ENCODE measurements at places on chromosomes 12 and 14.

DNA sequence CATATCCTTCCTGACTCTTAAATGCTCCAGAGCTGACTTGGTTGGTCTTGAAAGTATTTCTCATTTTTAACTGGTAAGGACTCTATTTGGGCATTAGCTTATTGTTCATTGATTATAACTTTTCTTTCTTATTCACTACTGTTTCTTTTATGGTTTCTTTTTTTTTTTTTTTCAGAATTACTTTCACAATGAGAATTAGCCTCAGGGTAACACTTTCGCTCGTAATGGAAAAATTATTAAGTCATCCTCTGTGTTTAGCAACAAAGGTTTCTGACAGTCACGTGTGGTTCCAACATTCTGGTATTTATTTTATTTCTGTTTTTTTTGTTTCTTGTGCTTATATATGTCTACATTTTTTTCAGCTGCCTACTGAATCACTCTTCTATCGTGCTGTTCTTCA is 80.0 kb downstream of the METTL25 start:
- no peak for DNase-seq

GRCh38 chr12:82800185-82800584 is 113.5 kb downstream of the TMTC2 start:
- DNase-seq = no peak

- no peak for DNase-seq
These were observed 16.7 kb downstream of the CNIH1 start for GRCh38 chr14:54424479-54424901.

- no peak for DNase-seq
These were observed 440.6 kb upstream of the CCDC196 start for GRCh38 chr14:66045572-66046021.

DNA sequence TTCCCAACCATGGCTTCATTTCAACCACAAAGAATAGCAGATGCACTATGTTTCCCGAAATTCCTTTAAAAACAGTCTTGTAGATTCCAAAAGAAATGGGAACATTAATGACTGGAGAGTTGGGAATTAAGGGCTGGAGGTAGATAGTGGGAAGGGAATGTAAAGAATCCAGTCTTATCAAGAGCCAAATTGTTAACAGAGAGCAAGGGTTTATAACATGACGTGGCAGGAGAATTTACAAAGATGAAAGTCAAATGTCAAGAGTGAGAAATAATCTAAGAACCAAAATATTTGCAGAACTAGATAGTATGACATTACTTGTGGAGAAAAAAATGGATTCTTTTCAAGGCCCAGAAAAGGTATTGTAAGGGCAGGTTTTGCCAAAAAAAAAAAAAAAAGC is 200.9 kb downstream of the GRIN2B start:
- DNase-seq = no peak

GRCh38 chr12:76356071-76356470 is 7.9 kb upstream of the BBS10 start:
- DNase-seq = no peak

DNA sequence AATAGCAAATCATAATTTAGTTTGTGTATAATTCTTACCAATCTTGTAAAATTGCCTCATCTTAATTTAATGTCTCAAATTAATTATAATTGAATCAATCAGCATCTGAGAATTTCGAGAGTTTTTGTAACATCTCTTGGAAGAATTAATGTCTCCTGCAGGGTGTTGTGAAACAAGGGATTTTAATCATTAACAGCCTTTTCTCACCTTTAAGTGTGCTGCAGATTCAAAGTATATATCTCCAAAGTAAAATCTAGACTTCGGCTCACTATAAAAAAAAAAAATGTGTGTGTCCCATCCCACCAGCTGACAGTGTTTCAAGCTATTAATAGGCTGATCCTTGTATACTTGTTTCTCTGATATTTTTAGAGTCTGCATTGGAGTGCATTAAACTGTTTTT is 603.1 kb downstream of the ETNK1 start:
- DNase-seq = no peak

DNA sequence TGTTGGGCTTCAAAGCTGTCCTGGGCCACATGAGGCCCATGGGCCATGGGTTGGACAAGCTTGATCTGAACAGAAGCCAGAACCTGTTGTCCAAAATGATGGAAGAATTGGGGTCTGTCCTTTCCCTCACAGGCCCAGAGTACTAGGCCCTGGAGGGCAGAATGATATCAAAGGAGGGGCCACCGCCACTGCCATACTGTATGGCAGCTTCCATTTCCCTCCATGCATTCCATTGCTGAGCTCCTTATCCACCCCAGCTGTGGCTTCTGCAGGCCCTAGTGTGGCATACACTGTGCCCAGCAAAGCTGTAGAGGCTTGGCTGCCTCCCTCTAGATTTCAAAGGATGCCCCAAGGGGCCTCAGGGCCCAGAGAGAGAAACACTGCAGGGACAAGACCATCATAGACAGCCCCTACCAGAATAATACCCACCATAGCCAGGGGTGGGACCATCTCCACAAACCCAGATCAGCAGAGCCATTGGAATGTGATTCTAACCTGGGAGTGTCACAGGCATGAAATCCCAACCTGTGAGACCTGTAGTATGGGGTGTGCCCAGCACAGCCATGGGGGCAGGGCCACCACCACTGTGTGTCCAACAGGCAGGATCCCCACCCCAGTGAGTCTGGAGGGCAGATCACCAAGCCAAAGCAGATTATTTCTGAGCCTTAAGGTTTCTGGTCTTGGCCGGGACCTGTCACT is 61.4 kb upstream of the BEGAIN start:
- no peak for DNase-seq

GRCh38 chr14:29738950-29739349 is 188.7 kb downstream of the PRKD1 start:
- no peak for DNase-seq

DNA sequence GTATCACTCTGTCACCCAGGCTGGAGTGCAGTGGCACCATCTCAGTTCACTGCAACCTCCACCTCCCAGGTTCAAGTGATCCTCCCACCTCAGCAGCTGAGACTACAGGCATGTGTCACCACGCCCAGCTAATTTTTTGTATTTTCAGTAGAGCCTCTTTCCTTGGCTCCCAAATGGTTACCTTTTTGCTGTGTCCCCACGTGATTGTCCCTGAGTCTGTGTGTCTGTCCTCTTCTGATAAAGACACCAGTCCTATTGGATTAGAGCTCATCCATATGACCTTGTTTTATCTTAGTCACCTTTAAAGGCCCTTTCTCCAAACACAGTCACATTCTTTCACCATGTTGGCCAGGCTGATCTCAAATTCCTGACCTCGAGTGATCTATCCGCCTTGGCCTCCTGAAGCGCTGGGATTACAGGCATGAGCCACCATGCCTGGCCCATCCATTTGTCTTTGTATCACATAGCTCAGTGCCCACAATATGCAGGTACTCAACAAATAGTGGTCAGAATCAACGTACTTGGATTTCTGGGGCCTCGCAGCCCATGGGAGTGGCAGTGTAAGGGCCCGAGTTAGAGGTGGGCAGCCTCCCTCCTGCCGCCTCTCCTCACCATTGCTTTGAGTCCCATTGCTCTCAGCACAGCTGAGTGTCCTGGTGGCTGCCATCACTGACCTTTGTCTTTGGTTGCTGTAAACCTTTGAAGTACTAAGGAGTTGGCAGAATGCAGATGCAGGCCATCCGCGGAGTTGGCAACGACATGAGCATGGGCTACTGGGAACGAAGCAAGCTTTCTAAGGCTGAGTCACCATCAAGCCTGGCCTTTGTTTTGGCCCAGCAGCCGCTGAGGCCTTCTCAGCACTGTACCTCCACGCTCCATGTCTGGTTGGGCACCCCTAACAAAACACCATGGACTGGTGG is 9.3 kb downstream of the TPCN1 start:
- no peak for DNase-seq

DNA sequence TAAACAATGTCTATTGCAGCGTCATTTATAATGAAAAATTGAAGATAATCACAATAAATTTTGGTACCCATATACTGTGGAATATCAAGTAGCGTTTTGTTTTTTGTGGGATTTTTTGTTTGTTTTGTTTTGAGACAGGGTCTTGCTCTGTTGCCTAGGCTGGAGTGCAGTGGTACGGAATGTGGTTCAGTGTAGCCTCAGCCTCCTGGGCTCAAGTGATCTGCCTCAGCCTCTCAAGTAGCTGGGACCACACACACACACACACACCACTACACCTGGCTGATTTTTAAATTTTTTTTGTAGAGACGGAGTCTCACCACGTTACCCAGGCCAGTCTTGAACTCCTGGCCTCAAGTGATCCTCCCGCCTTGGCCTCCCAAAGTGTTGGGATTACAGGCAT is 6.6 kb downstream of the ZNF664 start:
- no peak for DNase-seq

DNA sequence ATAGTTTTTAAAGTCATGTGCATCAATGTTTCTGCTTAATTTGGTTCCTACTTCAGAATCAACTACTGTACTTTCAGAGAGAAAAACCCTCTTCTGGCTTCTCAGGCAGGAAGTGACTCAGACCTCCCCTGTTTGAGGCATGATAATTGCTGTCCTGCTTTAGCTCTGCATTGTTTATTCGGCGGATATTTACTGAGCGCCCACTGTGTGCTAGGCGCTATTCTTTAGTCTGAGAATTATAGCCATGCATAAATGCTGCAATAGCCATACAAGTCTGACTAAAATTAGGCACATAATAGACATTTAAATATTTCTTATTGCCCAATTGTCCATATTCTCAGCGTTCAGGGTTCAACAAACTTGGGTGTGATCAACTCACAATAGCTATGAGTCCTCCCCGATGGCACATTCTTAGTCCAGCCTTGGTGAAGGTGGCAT is 6.1 kb upstream of the AMIGO2 start:
- DNase-seq = no peak

- no peak for DNase-seq
These were observed 78.5 kb downstream of the MYRFL start for GRCh38 chr12:69903548-69903947.

DNA sequence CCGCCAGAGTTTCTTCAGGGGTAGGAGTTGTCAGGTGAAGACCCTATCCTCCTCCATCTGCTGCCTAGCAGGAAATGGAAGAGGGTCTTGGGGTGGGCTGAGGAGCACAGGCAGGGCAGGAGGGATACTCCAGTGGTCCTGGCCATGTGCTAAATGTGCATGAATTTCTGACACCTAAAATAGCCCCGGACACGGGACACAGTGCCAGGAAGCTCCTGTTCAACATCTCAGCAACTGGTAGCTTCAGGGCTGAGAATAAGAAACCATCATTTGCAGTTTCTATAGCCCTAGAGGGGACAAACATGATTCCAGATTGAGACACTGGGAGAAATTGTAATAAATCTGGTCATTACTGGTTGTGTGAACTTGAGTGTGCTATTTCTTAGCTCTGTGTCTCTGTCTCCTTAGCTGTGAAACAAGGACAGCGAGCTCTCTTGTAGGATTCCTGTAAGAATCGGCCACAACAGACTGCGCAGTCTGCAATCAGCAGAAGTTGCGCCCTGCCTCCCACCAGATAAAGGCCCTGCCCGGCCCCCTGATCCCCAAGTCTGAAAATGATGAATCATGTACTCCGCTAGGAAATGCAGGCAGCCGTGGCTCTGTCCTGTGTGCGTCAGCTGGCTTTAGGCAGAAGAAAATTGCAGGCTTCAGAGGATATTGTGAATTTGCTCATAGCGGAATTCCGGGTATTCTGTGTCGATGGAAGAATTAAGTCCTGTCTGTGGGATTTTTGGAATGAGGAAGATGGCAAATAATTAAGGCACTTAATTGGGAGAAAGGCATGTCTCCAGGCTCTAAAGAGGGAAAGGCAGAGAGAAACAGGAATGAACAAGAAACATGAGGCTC is 35.2 kb upstream of the MEG3 start:
- no peak for DNase-seq

DNA sequence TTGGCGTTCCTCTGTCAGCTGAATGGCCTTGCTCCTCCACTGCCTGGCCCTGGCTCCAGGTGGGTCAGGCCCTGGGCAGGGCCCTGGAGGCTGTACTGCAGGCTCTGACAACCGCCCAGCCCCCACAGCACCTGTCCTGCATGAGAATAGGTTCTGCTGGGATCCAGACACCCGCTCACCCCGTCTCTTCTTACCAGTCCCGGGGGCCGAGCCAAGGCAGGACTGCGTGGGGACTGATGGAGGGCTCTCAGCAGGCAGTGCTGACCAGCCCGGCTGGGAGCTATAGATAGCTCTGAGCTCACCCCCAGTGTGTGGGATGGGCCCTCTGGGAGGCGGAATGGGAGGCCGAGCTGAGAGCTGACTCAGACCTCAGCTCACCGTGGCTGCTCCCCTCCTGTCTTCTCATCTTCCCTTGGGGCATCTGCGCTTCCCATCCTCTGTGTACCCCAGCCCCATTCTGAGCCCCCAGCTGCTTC is 39.6 kb downstream of the TEAD4 start:
- DNase-seq = peak; percentile 64

DNA sequence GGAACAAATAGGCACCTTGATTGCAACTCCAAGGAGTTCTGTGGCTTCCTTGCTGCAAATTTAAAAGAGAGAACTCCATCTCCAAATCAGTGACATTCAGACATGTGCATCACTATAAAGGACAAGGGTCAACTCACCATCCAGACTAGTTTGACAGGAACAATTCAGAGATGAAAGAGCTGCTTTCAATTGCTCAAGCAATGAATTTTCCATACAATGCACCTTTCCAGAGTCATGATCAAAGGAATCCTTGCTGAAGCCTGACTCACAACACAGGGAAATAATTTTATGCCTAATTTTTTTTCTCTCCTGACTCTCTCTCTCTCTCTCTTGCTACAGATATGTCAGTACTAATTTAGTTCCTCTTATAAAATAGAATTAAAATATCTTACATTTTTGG is 380.5 kb upstream of the GARIN6 start:
- no peak for DNase-seq

- DNase-seq = no peak
These were observed 284.7 kb downstream of the DAD1 start for GRCh38 chr14:22304326-22304725.

GRCh38 chr12:111429828-111430432 is 24.2 kb downstream of the SH2B3 start:
- DNase-seq = no peak

- no peak for DNase-seq
These were observed 4.8 kb downstream of the MYH7 start for GRCh38 chr14:23430723-23431085.

- DNase-seq = no peak
These were observed 228.0 kb upstream of the RTL1 start for GRCh38 chr14:101131451-101131916.
